ENCODE measurements at places on chromosomes 5 and 9.

- DNase-seq: no peak
Observed at GRCh38 chr5:130270786-130271185, 366.5 kb downstream of the CHSY3 start.

DNA sequence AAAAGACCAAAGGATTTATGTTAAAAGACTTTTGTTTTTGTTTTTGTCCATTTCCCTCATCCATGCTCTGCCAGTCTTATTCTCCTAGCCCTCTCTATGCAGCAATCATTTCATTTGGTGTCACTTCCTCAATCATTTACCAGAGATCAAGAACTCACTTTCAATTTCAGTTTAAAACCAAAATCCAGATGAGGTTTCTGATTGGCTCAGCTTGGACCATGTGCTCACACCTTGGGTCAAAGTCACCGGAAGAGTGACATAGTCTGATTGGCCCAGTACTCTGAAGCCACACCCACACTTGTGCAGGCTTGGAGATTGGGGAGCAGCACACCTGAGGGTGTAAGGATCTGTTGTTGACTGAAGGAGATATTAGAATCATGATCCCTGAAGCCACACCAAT lies 79.6 kb downstream of the TLR4 start:
- no peak for DNase-seq

- DNase-seq: no peak
Observed at GRCh38 chr5:3339798-3340115, 255.9 kb upstream of the IRX1 start.

DNA sequence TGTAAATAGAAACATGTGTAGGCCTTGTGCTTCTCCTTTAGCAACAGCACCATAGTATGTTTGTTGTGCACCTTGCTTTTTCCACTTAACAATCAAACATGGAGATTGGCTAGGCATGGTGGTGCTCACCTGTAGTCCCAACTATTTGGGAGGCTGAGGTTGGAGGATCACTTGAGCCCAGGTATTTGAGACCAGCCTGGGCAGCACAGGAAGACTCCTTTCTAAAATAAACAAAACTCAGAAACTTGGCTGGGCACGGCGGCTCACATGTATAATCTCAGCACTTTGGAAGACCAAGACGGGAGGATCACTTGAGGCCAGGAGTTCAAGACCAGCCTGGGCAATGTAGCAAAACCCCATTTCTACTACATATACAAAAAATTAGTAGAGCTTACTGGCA lies 948 bp upstream of the FAXDC2 start:
- no peak for DNase-seq
